Sigmoid colon (tissue), 7 donors: ENCODE measurements at places on chromosomes 12 and 14. TPM values are rescaled to one million over a fixed set of nuclear protein-coding genes. Genes with fewer than 3 reads are reported as not detected.

DNA sequence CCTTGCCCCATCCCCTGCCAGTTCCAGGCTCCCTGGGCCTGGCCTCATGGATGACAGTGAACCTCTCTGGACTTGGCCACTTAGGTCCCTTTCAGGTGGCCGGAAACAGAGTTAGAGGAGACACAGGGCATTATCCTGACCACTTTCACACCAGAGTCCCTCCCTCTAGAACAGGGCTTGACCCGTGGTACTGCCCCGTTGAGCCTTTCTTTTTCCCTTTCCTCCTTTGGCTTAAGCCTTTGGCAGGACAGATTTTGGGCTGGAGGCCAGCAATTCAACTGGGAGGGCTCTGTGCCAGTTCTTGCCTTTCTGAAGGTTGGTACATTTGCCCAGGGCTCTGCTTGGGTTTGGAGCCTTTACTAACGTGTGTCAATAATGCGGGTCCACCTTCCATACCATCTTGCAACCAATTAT, 22.8 kb downstream of the TPCN1 start:
- DNase-seq: peak; percentile 90

- DNase-seq: no peak
Measured at GRCh38 chr12:57553343-57554202, 3.7 kb downstream of the KIF5A start.

DNA sequence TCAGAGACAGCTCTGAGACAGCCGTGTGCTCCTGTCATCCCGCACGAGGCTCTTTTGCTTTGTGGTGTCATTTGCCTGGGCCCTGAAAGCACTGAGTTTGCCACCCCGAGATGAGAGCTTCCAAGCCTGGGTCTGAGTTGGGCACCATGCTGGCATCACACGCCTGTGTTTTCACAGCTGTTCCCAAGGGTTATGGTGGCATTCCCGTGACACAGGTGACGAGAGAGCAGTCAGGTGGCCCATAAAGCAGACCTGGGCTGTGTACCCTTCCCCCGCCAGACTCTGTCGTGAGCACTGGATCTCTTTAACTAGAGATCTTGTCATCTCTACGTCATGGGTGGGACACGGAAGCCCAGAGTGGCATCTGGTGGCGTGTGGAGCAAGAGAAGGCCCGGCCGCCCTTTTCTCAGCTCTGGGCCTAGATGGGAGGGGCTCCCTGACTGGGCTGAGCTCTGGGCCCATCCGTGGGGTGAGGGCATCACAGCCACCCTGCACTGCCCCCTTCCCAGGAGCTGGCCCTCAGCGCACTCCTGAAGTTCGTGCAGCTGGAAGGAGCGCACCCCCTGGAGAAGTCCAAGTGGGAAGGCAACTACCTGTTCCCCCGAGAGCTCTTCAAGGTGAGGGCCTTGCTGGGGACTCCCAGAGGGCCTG, 2.6 kb downstream of the NOC4L start:
- DNase-seq: peak; percentile 62

Gene CCDC60
- polyA plus RNA-seq: 1.3 TPM

GRCh38 chr14:38989922-38990546, 113.0 kb downstream of the SEC23A start:
- DNase-seq: no peak

GRCh38 chr12:51127050-51127729, 43.8 kb upstream of the CSRNP2 start:
- no peak for DNase-seq

Gene AICDA
- not detected for polyA plus RNA-seq

DNA sequence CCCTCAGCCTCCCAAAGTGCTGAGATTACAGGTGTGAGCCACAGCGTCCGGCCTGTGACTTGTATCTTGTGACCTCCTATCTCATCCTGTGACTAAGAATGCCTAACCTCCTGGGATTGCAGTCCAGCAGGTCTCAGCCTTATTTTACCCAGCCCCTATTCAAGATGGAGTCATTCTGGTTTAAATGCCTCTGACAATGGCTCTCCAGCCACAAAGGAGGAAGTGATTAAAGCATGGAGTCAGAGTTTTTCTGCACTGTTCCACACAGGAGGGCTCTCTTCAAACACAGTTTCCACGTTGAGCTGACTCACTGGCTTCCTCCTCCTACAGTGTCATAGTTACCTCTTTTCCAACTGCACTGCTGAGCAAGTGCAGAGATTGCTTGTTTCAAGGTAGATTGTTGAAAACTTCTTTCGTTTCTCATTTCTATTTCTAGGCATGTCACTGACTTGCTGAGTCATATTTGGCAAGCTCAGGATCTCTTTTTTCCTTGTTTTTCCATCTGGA, 383.8 kb downstream of the PCNX1 start:
- no peak for DNase-seq

GRCh38 chr14:65377576-65377975, 35.0 kb upstream of the FUT8 start:
- DNase-seq: no peak

Gene TMPRSS12
- polyA plus RNA-seq: not detected
